Iris pigment epithelial cell (primary cell): ENCODE measurements at places on chromosomes 7 and 10.
A peak's percentile ranks its signal among the peaks of the same experiment; 100 is the strongest.

GRCh38 chr10:114335614-114336013, 68.7 kb downstream of the AFAP1L2 start:
- no peak for DNase-seq

GRCh38 chr10:129029051-129029450, 438.0 kb upstream of the MGMT start:
- no peak for DNase-seq

DNA sequence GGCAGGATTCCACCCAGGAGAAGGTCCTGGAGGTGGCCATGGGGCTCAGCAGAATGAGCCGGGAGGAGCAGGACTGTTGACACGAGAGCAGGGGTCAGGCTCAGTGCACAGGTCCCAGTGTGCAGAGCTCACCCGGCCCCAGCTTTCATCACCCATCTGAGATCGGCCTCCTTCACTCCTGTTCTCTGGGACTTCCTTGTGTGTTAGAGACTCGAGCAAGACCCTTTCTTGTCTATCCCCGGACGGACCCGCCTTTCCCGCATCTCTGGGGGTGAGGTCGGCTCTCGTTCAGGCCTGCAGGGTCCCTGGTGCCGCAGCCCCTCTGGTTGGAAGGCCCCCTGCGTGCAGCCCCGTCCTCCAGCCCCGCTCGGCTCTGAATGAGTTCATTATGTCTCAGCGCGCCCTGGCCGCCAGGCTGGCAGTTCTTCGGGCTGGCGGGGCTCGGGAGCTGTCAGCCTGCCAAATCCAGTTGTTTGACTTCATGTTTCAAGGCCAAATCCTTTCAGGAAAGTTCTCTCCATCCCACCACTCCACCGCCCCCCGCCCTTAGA, 127.9 kb downstream of the LHPP start:
- no peak for DNase-seq

DNA sequence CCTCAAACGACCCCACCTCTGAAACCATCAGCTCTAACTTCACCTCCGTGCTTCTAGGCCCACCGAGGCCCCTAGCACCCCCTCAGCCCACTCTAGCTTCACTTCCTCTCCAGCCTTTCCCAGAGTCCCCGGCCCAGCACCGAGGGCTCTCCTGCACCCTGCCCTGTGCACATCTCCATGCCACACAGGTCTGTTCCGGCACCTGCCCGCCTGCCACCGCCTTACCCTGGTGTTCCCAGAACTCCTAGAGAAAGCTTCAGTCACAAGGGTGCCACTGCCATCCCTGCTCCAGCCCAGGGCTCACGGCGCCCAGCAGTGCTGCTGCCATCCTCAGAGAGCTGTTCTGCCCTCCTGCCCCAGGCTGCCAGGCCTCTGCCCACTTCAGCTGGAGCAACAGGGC, 61.3 kb upstream of the INSIG1 start:
- no peak for DNase-seq

DNA sequence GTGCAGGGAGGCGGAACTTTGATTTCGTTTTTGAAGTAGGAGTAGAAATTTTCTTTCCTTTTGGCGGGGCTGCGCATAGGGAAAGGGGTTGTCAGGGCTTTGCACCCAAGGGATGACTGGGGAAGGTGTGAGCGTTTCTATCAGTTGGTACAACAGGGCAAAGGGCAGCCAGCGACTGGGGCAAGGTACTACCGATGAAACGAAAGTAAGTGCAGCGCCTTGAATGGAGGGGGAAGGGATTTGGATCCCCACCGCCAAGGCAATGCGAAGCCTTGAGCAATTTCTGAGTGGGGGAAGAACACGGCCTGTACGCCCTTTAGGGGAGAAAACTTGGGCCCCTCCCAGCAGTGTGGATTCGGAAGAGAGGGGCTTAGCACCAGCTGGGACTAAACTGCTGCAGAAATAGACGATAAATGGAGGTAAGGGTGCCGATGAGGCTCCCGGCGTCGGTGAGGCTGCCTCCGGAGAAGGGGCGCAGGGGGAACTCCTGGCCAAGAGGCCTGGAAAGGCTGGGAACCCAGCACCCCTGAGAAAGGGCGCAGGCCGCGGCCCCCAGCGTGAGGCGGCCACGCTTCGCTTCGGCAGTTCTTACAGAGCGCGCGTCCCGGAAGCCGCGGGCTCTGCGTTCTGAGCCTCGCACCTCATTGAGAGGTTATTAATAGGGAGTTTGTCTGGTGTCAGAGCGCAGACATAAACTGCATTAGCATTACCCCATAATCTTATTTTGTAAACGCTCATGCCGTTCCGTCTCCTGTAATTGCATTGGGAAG, 10.0 kb upstream of the TLX1 start:
- no peak for DNase-seq

DNA sequence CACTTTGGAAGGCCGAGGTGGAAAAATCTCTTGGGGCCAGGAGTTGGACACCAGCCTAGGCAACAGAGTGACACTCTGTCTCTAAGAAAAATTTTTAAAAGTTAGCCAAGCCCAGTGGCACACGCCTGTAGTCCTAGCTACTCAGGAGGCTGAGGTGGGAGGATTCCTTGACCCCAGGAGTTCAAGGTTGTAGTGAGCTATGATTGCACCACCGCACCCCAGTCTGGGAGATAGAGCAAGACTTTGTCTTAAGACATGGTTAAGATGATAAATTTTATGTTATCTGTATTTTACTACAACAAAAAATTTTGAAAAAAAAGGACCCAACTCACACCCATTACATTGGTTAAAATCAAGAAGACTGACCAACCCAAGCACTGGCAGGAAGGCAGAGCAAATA, 44.4 kb upstream of the SMARCD3 start:
- DNase-seq = no peak

GRCh38 chr7:6026011-6026819, 5.0 kb upstream of the ANKRD61 start:
- DNase-seq = peak; percentile 55

GRCh38 chr7:44094365-44094764, 9.8 kb upstream of the AEBP1 start:
- no peak for DNase-seq

- no peak for DNase-seq
These were observed 638.5 kb upstream of the DPP6 start for GRCh38 chr7:153413540-153414287.

DNA sequence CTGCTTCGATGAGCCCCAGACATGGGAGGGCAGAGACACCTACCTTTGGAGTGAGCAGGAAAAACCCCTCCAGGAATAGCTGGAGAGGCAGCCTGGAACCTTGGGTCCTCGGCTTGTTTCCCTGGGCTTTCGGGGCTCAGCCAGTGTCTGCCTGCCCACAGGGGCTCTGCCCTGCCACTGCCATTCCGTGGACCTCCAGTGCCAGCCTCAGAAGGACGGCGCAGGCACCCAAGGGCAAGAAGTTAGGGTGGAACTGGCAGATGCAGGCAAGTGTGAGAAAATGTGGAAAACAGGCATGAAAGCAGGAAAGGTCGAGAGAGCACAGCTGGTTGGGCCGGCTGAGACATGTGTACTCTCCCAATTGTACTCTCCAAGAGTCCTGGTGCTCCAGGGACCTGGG, 281.5 kb downstream of the GRID1 start:
- DNase-seq = no peak

GRCh38 chr10:106714734-106715555, 449.6 kb downstream of the SORCS1 start:
- DNase-seq = no peak

DNA sequence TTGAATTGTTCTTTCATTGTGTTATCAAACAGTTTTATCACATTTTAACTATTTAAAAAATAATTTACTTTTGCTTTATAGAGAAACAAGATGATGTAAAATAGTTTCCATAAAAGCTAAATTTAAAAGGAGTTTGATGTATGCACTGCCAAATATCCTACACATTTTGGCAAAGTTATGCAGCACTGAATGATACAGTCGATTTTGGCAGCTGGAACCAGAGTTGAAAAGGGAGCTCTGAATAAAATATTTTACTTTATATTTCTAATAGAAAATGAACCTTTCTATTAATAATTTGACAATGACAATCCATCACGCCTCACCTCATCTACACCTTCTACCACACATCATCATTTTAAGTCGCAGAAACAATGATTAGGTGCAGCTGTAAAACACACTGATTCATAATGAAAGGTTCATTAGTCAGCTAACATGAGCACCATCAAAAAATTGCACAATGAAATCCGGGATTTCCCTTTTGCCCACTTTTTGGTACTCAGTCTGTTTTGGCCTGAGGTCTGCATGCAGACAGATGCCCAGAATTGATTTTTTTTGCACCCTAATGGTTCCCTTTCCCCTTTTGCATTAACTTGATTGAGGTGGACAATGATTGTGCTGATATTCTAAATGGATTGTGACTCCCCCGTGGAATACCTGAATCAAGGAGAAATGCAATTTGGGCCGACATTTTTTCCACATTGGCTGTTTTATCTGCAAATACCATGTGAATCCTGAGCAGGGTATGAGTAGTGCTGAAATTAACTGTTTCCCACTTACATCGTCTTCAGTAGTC, 105.8 kb downstream of the THSD7A start:
- no peak for DNase-seq
